Common myeloid progenitor, CD34-positive (primary cell): ENCODE measurements at places on chromosomes 12 and 14.

- no peak for DNase-seq
Measured at GRCh38 chr14:65554837-65555236, 142.3 kb downstream of the FUT8 start.

GRCh38 chr12:132633901-132634300, 15.3 kb downstream of the P2RX2 start:
- no peak for DNase-seq

DNA sequence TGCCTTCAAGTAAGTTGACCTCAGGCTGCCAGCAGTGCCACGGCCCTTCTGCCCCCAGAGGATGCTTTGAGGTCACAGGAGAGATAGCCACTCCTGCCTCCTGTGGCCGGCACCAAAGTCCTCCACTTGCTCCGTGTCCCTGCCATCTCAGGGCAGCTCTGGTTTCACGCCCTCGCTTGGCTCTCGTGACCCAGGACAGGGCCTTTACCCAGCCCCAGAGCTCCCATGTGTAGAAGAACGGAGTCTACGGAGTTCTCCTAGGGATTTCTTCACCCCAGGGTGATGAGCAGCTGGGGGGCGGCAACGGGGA, 178.1 kb downstream of the ADGRD1 start:
- DNase-seq = no peak

GRCh38 chr12:47165934-47166333, 86.2 kb upstream of the AMIGO2 start:
- no peak for DNase-seq

DNA sequence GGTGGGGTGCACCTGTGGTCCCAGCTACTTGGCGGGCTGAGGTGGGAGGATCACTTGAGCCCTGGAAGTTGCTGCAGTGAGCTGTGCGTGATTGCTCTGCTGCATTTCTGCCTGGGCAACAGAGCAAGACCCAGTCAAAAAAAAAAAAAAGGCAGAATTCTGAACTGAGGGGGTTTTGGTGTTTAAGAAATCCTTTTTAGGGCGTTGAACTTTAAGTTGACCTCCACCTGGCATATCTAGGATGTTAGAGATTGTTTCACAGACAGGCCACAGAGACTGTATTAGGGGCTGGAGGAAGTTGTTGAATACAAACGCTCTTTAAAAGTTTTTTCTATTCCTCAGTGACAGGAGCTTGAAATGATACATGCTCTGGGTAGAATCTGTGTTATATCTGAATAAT, 60.5 kb downstream of the FBXW8 start:
- no peak for DNase-seq

GRCh38 chr14:29016050-29016900, 249.7 kb downstream of the FOXG1 start:
- DNase-seq = peak; percentile 37

- DNase-seq = no peak
Measured at GRCh38 chr12:87806310-87806709, 222.9 kb downstream of the C12orf50 start.

DNA sequence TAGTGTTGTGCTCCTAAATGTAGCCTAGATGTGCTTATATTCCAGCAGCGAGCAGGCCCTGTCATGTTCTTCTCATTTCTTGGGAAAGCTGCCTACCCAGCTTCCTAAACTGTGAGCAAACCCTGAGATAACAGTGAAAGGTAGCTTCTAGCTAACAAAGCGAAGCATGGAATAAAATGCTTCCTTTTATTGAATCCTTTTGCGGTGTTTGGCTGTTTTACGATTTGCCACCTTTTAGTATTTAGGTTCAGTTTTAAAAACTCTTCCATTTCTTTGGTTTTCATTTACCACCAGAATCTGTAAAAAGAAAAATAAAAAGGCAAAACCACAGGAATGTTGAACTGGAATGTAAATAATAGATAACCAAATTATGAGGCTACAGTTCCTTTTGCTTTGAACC, 5.0 kb upstream of the PKP2 start:
- no peak for DNase-seq

DNA sequence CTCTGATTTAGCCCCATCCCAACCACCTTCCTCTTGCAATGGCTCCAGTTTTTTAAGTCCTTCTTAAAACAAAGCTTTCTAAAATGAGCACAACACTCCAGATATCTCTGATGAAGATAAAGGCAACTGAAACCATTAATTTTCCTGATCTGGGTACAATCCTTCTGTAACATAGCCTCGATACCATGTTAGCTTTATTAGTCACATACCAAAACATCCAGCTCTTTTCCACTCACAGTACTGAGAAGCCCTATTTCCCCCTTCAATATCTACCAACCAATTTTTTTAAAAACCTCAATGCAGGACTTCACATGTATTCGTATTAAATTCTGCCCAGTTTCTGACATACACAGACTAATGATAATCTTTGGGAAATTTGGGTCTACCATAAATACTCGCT, 105.9 kb downstream of the MED13L start:
- DNase-seq = no peak

DNA sequence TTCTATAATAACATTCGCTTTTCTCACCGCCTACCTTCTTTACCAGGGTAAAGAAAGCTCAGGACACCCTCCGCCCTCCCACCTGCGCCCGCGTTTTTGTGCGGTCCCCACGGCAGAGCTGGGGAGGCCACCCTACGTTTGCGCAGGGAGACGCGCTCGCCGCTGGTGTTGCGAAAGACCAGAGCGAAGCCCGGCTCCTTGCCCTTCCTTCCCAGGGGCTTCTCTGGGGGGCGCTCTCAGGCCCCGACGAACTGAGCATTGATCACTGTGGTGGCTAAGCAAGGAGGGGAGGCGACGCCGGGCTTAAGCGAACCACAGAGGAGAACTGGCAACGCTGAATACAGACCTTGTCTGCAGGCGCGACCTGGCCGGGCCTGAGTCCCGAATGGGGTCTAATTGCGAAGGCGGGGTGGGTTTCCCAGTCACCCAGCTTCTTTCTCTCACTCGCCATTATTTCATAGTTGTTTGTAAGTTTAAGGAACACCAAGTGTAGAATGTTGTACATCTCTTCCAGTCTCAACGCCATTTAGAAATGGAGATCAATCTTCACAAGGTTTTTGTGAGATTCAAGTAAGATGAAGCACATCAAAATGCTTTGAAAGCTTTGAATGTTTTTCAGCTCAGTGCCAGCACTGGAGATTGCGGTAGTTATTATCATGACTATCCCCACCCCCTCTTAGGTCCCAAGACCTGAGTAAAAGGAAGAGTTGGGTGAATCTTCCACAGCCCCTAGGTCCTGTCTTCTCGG, 1.7 kb upstream of the NKX2-1 start:
- no peak for DNase-seq

- no peak for DNase-seq
Measured at GRCh38 chr12:116189692-116190091, 87.8 kb downstream of the MED13L start.

DNA sequence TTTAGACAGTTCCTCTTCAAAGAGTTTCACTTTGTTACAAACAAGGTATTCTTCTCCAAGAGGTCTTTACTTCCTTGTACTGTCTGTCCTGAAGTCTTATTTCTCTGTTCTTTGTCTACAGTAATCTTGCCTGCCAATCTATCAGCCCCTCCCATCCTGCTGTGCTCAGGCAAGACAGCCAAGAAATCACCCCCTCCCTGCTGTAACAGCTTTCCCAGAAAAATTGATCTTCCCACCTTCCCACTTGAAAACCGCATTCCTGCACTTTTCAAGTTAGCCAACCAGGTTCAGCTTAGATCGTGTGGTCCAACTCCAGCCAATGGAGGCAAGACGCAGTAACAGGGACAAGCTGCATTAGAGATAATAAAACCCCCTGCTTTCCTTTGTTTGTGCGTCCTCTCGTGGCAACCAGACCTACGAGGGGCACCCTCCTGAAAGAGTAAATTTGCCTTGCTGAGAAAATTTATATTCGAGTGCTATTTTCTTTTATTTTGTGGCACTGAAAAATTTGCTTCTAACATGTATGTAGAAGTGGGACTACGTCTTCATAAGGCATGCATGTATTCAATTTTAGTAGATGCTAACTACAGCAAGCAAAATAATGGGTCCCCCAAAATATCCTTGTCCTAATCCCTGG, 46.5 kb upstream of the ESR2 start:
- peak; percentile 1 for DNase-seq

DNA sequence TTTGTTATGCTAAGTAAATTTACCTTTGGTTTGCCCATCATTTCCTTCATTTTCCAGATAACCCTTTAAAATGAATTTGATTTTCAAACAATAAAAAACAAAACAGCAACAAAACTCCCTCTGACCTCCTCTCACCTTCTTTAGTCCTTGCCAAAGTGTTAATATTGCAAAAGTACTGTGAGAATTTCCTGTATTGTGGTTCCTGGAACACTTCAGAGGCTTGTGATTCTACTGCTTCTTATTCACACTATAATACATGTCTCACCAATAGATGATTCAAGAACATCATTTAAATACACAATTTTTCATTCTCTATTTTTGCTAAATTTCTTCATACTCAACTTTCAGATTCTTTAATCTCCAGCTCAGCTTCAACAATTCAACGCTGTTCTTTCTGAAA, at the start of gene KLRD1:
Gene KLRD1, plus strand, starts transcription at position 241 of the 400 bp plus-strand sequence. CDS start 208 bp downstream, outside the sequence.
- no peak for DNase-seq

DNA sequence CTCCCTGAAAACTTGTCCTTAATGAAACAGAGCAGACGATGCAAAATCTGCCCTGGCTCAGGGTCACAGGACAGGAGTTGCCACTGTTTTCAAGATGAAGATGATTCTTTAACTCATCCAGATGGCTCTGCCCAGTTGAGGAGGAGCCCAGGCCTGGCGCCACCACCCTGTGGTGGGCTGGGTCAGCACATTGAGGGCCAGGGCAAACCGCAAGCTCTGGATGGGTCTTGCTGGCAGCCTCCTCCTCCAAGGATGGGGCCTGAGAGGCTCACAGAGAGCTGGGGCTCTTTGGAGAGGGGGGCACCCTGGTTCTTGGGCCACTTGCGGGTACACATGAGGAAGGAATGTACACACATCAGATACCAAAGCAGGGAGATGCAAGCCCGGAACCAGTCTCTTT, 158.2 kb downstream of the NUAK1 start:
- no peak for DNase-seq

GRCh38 chr12:77630790-77631445, 199.8 kb upstream of the NAV3 start:
- DNase-seq = no peak

GRCh38 chr12:32117316-32117715, 10.7 kb downstream of the BICD1 start:
- DNase-seq = no peak

DNA sequence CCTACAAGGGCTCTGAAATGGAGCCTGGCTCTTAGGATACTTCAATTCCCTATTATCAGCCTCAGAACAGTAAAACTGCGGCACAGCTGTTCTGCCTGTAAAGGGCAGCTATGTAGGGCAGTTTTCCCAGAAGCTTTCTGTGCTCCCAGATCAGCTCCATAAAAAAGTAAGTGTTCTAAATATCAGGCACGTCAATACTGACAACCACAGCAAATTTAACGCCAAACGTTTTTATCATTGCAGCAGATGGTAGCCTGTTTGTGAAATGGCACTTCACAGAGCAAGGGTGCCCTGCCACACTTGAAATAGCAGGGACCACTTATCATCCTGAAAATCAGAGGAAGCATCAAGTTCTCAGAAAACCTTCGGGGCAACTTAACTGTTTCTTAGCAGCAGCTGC, 54.8 kb upstream of the PTHLH start:
- peak; percentile 26 for DNase-seq

DNA sequence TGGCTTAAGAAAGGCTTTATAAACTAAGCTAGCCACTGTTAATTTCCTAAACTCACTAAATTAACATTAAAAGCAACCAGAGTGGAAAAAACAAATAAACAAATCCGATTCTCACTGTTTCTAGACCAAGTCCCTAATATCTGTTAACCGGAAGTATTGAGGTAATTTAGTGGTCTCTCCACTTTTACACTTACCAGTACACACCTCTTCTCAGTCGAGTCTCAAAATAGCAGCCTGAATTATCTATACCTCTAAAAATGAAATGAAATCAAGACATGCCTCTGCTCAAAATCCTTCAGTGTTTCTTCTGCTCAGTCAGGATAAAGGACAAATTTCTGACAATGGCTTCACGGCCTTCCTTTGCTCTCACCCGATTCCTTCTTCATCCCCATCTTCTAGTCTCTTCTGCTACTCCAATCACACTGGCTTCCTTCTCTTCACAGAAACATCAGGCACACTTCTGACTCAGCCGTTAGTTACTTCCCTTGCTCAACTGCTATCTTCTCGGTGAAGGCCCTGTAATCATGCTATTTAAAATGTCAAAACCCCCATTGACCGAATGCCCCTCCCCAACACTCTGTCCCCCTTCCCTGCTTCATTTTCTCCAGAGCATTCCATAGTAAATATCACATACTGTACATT, 161.3 kb downstream of the KITLG start:
- DNase-seq = no peak

- DNase-seq = peak; percentile 6
Measured at GRCh38 chr12:109462868-109463692, 14.0 kb downstream of the KCTD10 start.

DNA sequence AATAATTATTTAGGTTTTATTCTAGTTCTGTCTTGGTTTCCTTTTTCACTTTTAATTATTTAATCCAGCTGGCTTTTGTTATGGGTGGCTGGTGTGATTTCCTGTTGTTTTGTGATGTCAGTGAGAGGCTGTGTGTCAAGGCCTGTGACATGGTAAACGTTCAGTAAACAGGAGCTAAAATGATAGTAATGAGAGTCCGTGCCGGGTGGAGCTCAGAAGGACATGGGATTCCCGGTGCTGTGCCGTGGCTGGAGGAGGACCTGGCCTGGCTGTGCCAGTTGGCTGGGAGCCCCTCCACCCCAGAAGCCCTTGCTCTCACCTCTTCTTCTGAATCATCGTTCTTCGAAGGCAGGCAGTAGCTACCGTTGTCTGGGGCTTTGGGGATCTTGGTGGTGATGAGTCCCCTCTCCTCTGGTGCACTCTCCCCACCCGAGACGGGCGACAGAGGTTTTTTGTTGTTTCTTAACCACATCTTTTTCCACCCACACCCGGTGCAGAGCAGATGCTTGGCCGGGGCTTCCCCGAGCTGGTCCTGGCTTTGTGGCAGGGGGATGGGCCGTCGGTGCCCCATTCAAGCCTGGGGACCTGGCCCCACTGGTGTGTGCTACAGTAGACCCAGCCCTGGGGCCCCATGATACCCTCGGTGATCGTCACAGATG, 29.1 kb downstream of the SH2B3 start:
- DNase-seq = peak; percentile 95

GRCh38 chr14:54567224-54567638, 303 bp downstream of the SAMD4A start:
- DNase-seq = no peak

DNA sequence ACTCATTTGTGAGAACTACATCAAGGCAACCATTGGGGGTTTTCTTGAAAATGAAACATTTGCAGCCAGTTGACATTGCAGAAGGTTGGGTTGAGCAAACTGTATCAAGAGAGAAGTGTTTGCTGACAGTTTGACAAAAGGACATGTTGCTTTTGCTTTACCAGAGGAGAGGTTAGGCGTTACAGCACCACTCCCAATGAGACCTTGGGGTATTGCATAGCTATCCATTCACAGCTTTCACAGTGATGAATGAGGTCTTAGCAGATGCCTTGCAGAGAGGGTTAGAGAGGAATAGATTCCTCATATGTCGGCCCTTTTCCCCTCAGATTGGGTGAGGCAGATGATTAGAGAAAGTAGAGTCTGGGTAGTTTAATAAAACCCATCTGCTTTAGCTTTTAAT, 988.9 kb upstream of the FLRT2 start:
- DNase-seq = no peak

GRCh38 chr12:32290411-32290810, 108.9 kb upstream of the FGD4 start:
- no peak for DNase-seq
